Uterus (tissue), 4 donors: ENCODE measurements at places on chromosomes 3 and 15. TPM values are rescaled to one million over a fixed set of nuclear protein-coding genes. Genes with fewer than 3 reads are reported as not detected.

The IQCF6 gene
- total RNA-seq = not detected

The CAND2 gene
- total RNA-seq = 6.8 TPM

The GOLGA6L7 gene
- total RNA-seq = not detected

The IQGAP1 gene
- 777 TPM for total RNA-seq

The USP4 gene
- total RNA-seq = 78.3 TPM

The DAZL gene
- total RNA-seq = not detected

The ARHGAP31 gene
- 32.0 TPM for total RNA-seq

The GALNT15 gene
- total RNA-seq = 35.1 TPM

The WDR49 gene
- 10.4 TPM for total RNA-seq
